ENCODE measurements at places on chromosomes 3 and 15.

DNA sequence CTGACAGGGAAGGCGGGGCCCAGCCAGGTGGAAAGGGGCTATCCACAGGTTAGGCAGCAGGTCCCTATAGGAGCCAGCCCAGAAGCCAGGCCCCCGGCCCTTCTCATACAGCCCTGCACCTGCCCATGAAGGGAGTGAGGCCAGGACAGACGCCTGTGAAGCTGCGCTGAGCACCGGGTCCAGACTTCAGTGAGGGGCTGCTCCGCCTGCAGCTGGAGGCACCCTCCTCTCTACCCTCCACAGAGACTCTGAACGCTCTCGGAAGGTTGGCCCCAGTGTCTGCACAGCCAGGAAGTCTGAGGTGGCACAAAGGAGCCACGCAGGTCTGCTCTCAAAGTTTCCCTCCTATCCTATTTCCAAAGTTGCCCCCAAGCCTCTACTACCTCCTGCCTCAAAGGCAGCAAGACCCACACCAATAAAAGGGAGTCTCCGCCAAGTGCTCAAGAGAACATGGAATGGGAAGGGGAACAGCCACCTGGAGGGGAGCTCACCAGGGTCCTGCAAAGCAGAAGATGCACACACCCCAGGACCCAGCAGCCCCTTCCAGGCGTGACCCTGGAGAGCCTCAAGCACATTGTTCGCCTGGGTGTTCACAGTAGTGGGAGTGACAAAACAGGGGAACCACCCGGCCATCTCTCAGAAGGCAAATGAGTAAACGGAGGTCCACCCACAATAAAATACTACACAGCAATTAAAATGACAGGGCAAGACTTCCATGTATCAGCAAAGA lies 19.5 kb downstream of the XXYLT1 start:
- DNase-seq = no peak

- no peak for DNase-seq
Observed at GRCh38 chr3:112042842-112043280, 8.3 kb downstream of the TMPRSS7 start.

DNA sequence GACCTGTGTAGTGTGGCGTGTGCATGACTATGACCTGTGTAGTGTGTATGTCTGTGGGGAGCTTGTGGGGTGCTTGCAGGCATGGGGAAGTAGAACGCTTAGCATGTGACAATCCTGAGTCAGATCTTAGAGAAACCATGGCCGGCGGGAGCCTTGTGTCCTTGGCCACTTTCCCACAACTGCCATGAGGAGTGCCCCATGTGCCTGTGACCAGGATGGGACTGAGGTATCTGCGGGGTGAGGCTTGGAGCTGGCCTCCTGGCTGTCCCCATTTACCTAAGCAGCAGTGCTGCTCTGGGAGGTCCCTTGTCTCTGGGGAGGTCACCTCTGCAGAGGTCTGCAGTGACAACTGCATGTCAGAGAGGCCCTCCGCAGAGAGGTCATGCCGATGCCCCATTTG lies 23.6 kb downstream of the TRPM1 start:
- DNase-seq = no peak

GRCh38 chr15:25864966-25865365 lies 1.8 kb upstream of the ATP10A start:
- DNase-seq = no peak

DNA sequence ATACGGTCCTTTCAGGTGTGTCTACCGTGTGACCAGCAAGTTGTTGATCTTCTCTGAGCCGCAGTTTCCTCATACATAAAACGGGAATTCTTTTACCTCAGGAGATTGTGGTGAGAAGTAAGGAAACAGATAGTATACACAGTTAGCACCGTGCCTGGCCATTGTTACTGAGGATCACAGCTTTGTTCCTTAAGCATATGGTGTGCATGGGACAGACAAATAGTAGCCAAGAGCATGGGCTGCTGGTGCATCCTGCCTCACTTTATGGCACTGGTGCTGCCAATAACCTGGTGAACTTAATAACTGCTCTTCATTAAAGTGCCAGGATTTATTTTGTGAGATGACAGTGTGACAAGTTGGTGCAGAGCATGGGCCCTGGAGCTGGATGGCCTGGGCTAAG lies 86.3 kb downstream of the PDCD6IP start:
- DNase-seq = no peak

DNA sequence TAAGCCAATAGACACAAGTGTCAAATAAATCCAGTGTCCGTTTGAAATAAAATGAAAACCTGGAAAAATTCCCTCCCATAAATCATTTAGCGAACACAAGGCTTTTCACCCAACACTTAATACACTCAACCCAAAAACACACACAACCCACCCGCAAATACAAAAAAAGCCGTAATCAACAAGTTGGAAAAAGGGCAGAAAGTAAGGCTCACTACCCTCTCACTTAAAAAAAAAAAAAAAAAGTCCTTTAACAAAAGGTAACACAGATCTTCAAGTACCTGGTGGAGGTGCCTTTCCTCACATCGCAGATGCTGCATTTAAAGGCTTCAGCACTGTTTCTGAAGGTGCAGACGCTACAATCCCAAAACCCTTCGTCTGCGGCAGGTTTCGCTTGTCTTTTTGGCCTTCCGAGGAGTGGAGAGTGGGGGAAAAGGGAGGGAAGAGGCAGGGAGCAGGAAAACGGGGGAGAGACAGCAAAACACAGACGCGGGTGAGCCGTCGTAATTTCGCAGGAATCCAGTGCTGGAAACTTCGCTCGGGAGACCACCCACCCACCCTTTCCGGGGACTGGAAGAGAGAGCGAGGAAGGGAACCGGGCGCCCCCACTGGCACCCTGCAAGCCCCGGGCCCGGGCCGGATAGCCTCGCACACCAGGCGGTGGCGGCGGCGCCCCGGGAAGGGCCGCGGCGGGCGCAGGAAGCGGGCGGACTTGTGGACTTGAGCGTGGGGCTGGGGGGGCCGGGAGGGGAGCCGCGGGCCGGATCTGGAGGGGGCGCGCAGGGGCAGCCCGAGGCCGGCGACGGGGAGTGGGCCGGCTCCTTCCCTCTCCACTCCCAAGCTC lies 401.8 kb downstream of the SHQ1 start:
- DNase-seq = peak; percentile 29

DNA sequence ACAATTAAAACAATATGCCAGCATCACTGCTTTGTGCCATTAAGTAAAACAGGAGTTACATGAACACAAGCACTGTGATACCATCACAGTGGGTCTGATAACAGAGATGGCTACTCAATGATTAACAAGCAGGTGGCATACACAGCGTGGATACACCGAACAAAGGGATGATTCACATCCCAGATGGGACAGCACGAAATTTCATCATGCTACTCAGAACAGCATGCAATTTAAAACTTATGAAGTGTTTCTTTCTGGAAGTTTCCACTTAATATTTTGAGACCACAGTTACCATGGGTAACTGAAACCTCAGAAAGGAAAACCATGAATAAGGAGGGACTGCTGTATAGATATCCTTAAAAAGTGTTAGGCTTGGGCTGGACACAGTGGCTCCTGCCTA lies 44.5 kb downstream of the SLC24A1 start:
- DNase-seq = peak; percentile 63

GRCh38 chr3:113966172-113966571 lies 18.4 kb downstream of the ZDHHC23 start:
- no peak for DNase-seq

- peak; percentile 73 for DNase-seq
Observed at GRCh38 chr15:59553879-59554735, 57.5 kb upstream of the GCNT3 start.

- no peak for DNase-seq
Observed at GRCh38 chr3:43695863-43696262, 5.1 kb downstream of the ABHD5 start.

- no peak for DNase-seq
Observed at GRCh38 chr3:53082736-53083135, 36.9 kb upstream of the SFMBT1 start.

- DNase-seq = no peak
Observed at GRCh38 chr3:34305266-34305665, 506.8 kb downstream of the PDCD6IP start.

- peak; percentile 92 for DNase-seq
Observed at GRCh38 chr15:40047415-40048210, 8.6 kb upstream of the SRP14 start.

- DNase-seq = peak; percentile 67
Observed at GRCh38 chr15:43517354-43518196, at the start of gene MAP1A. Gene MAP1A (plus strand): TSS chr15:43517608. CDS start chr15:43521474, 3,866 bp downstream.

GRCh38 chr3:136835813-136836510 lies 17.0 kb downstream of the SLC35G2 start:
- no peak for DNase-seq

DNA sequence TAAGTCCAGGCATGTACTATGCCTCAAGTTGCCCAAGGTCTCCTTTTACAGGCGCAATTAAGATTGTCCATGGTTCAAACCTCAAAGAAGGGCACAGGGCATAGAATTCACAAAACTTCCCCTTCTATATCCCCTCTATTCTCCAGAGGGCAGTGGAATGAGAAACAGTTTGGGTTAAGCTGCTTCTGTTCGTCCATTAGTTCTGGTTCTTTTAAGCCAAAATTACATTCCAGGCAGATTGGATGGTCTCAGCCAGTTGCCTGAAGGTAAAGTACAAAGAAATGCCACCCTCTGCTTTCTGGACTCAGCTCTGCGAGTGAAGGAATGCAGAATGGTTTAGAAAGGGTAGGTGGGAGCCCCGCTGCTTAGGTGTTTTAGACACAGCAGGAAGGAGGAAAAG lies 200.7 kb downstream of the GREM1 start:
- DNase-seq = no peak

GRCh38 chr3:37694284-37694675 lies 167.4 kb upstream of the CTDSPL start:
- DNase-seq = no peak

DNA sequence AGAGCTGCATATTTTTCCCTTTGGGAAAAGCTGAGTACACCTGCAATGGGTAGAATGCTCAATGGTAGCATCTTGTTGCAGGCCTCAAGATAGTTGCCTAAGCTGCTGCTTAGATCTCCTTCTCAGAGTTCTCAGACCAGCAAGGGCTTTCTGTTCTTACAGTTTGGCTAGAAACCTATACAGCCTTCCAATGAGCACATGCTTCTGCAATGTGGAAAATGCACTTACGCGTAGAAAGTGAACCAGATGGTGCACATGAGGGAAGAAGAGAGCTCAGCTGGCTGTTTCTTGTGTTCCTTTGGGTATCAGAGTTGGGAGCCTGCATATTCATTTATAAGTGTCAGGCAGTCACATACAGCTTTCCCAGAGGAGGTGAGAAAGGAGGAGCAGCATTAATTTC lies 136.4 kb downstream of the B3GALNT1 start:
- peak; percentile 38 for DNase-seq

DNA sequence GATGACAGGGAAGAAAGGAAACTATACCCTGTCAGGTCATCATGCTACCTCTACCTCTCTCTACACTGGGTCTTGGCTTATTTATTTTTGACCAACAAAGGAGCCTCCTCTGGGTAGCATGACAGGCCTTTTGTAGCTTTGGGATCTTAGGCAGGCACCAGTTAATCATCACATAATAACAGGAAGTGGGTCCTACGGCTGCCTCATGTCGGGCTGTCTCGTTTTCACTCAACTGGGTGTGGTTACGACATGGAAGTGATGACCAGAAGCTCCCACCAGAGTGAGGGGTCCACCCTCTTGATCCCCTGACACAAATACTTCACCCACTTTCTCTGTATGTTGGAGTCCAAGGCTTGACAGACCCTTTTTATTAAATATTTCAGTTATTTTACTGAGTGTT lies 105.3 kb downstream of the CD47 start:
- DNase-seq = no peak

GRCh38 chr15:74782259-74783071 lies 585 bp downstream of the CSK start:
- no peak for DNase-seq

DNA sequence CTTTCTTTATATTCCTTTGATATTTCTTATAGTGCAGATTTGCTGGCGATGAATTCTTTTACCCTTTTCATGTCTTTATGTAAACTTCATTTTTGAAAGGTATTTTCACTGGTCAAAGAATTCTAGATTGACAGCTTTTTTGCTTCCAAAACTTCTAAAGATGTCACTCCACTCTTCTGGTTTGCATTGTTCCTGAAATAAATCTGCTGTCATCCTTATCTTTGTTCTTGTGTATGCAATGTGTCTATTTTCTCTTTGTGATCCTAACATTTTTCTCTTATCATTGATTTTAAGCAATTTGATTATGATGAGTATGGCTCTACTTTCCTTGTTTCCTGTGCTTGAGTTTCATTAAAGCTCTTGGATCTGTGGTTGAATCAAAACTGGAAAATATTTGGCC lies 103.4 kb downstream of the GLDN start:
- no peak for DNase-seq

DNA sequence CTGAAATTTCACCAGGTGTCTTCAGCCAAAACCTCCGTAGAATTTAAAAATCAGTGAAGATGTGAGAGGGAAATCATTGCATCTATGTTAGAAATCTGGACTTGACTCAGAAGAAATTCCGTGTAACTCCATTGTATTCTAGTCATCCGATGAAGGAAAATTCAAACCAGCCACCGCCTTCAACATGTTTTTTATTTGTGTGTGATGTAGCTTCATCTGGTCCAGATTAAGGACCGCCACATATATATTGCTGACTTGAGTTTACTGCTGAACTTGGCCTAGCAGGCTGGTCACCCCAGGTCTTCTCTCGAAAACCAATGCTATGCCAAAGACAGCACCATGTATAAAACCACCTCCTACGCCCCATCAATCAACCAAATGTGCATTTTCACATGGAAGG lies 120.9 kb downstream of the FOXP1 start:
- no peak for DNase-seq

DNA sequence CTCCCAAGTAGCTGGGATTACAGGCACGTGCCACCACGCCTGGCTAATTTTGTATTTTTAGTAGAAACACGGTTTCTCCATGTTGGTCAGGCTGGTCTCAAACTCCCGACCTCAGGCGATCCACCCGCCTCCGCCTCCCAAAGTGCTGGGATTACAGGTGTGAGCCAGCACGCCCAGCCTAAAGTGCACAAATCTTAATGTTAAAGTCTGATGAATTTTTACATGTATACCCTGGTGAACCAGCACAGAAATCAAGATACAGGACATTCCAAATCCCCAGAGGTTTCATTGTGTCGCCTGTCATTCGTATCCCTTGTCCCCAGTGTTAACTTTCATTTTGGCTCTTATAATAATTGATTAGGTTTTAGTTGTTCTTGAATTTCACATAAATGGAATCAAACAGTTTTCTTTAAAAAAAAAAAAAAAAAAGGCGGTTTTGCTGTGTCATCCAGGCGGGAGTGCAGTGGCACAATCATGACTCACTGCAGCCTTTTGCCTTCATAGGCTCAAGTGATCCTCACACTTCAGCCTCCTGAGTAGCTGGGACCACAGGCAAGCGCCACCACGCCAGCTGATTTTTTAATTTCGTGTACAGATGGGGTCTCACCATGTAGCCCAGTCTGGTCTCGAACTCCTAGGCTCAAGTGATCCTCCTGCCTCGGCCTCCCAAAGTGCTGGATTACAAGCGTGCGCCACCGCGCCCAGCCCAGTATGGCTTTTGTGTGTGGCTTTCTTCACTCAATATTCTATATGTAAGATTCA lies 1.5 kb upstream of the TM4SF19 start:
- DNase-seq = peak; percentile 67
